ENCODE measurements at places on chromosomes 5 and 9. TPM values are rescaled to one million over a fixed set of nuclear protein-coding genes. Genes with fewer than 3 reads are reported as not detected.

Gene SELENOP
- total RNA-seq: 36.2 TPM

Gene PAEP
- total RNA-seq: not detected

Gene CAMLG
- 39.1 TPM for total RNA-seq

Gene C1QTNF2
- 0.06 TPM for total RNA-seq

Gene IFNA2
- not detected for total RNA-seq

Gene CD72
- not detected for total RNA-seq

Gene ASS1
- 1.3 TPM for total RNA-seq

Gene RNF224
- not detected for total RNA-seq

Gene FBP1
- 1.7 TPM for total RNA-seq

Gene CCNI2
- total RNA-seq: not detected

All from glomerular endothelial cell (primary cell).